Right atrium auricular region (tissue), 2 donors: ENCODE measurements at places on chromosomes 6 and 20.
A peak's percentile ranks its signal among the peaks of the same experiment; 100 is the strongest.

GRCh38 chr20:4916971-4917881 lies 84.1 kb downstream of the SLC23A2 start:
- DNase-seq, result no peak

DNA sequence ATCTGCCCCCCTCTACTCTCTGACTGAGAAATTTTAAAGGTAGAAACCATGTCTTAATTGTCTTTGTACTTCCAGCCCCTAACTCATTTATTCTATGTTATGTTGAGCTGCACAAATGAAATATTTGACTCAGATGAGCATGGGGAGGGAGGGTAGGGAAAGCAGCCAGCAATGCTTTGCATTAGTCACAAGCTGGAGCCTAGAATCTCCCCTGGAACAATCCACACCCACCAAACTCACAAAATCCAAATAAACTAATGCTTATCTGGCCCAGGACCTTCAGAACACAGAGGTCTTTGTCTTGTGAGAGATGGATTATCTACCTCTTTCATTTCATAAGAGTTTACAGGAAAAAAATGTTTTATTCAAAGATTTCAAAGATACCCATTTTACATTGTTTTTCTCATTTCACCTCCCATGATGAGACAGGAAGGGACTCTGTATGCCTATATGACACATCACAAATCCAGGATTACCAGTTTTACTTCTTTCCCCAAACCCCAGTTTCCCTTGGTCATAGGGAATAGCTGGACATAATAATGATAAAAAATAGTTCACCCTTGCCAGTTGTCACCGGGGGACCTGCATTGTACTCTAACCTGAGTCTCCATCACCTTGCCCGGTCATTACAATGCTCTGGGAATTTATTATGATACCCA lies 466.9 kb downstream of the KIF16B start:
- no peak for DNase-seq

DNA sequence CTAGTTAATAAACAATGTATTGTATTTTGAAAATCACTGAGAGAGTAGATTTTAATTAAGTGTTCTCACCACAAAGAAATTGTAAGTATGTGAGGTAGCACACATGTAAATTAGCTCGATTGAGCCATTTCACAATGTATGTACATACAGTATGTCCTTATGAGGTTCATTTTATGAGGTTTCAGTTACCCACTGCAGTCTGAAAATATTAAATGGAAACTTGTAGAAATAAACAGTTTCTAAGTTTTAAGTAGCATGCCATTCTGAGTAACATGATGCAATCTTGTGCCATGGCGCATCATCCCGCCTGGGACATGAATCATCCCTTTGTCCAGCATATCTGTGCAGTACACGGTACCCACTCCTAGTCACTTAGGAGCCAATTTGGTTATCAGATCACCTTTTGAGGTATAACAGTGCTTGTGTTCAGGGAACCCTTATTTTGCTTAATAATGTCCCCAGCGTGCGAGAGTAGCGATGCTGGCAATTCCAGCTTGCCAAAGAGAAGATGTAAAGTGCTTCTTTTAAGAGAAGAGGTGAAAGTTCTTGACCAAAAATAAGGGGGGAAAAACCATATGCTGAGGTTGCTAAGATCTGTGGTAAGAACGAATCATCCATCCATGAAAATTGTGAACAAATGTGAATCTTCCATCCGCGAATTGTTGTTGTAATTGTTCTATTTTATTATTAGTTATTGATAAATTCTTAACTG lies 64.7 kb downstream of the KCNS1 start:
- no peak for DNase-seq

GRCh38 chr6:121557146-121557940 lies 121.9 kb downstream of the GJA1 start:
- no peak for DNase-seq

- no peak for DNase-seq
Measured at GRCh38 chr6:34608321-34609091, 52.4 kb upstream of the SPDEF start.

- no peak for DNase-seq
Measured at GRCh38 chr20:46332373-46333160, 24.3 kb upstream of the CDH22 start.

DNA sequence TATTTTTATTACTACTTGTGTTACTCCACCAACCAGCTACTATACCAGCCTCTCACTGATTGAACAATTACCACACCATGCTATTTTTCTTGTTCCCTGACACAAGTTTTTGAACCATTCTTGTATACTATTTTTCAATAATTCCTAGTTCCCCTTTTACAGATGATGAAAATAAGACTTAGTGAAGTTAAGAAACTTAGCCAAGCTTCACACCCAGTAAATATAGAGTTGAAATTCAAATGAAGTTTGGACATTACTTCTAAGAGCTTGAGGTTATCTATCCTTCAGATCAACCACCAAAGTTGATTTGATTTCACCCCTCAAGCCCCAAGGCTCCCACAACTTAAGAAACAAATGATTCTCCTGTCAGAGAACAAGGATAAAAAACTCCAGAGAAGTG lies 13.1 kb upstream of the BCAS1 start:
- no peak for DNase-seq

- no peak for DNase-seq
Measured at GRCh38 chr6:127550403-127550802, 26.6 kb upstream of the C6orf58 start.

DNA sequence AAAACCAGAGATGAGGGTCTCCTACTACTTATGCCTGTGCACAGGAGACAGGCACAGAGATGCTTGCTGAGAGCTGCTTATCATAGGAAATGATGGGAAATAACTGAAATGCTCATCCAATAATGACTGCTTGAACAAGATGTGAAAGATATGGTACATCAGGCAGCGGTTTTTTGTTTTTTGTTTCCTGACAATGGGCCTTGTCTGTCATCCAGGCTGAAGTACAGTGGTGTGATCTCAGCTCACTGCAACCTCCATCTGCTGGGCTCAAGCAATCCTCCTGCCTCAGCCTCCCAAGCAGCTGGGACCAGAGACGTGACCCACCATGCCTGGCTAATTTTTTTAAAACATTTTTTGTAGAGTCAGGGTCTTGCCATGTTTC lies 1.2 kb upstream of the RIPOR3 start:
- DNase-seq, result no peak

GRCh38 chr6:3727036-3727435 lies 24.5 kb downstream of the PXDC1 start:
- no peak for DNase-seq

DNA sequence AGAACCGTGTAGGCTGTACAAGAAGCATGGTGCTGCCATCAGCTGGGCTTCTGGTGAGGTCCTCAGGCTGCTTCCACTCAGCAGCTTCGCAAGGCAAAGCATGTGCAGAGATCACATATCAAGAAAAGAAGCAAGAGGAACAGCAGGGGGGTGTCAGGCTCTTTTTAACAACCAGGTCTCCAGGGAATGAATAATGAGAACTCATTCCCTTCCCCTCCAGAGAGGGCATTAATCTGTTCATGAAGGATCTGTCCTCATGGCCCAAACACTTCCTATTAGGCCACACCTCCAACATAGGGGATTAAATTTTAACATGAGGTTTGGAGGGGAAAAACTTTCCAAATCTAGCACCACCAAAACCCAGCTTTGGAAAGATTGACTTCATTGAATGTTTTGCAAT lies 20.0 kb downstream of the GINM1 start:
- DNase-seq, result no peak

GRCh38 chr20:50333812-50334211 lies 143.2 kb downstream of the CEBPB start:
- no peak for DNase-seq

- DNase-seq, result peak; percentile 44
Measured at GRCh38 chr20:58494923-58495622, 20.1 kb downstream of the APCDD1L start.

GRCh38 chr20:18272451-18272850 lies 15.9 kb upstream of the ZNF133 start:
- no peak for DNase-seq

- DNase-seq, result peak; percentile 98
Measured at GRCh38 chr6:43702534-43703440, 15.2 kb upstream of the MRPS18A start.

GRCh38 chr6:88865275-88865674 lies 98.1 kb downstream of the RNGTT start:
- no peak for DNase-seq

GRCh38 chr20:16844406-16844805 lies 96.2 kb downstream of the OTOR start:
- DNase-seq, result no peak

GRCh38 chr6:128118401-128118800 lies 217.5 kb upstream of the THEMIS start:
- DNase-seq, result no peak

GRCh38 chr6:14626556-14626955 lies 509.0 kb downstream of the CD83 start:
- no peak for DNase-seq

DNA sequence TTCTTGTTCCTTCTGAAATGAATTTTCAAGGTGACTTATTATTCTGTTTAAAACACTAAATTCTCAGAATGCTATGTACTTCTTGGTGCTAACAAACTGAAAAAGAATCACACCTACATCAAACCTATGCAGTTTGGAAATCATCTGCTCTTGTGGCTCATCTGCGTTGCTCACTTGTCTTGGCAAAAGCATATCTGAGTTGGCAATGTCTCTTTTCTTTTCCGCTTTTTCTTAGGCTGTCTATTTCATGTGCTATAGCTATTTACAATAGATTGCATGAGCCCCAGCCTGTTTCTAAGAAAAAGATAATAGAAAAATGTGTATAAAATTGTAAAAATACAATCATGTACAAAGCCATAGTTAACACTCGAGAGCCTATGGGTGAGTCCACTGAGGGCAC lies 348.9 kb upstream of the AGPAT4 start:
- DNase-seq, result no peak

DNA sequence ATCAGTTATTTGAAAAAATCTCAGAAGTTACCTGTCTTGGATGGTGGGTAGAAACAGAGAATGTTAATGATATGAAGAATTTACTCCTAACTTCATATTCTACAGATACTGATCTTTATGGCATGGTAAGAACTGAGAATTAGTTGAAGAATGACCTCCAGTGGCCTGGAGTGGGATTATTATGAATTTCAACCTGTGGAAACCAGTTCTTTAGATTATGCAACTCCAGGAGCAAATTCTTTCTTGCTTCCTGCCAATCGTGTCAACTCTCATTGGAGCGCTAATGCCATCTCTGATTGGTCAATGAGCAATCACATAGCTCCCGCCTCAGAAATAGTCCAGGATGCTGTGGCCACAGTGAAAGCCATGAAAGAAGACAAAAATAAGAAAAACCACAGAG lies 40.6 kb downstream of the LYRM2 start:
- no peak for DNase-seq

DNA sequence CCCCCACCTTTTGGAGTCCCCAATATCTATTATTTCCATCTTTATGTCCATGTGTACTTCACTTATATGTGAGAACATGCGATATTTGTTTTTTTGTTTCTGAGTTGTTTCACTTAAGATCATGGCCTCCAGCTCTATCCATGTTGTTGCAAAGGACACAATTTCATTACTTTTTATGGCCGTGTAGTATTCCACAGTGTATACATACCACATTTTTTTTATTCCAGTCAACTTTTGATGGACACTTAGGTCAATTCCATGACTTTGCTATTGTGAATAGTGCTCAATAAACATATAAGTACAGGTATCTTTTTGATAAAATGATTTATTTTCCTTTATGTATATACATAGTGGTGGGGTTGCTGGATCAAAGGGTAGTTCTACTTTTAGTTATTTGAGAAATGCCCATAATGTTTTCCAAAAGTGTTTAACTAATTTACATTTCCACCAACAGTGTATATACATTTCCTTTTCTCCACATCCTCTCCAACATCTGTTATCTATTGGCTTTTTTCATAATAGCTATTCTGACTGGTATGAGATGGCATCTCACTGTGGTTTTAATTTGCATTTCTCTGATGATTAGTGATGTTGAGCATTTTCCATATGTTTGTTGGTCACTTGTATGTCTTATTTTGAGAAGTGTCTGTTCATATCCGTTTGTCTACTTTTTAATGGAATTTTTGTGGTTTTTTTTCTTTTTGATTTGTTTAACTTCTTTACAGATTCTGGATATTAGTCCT lies 34.0 kb upstream of the COL10A1 start:
- DNase-seq, result no peak
